ENCODE measurements at places on chromosomes 12 and 14. TPM values are rescaled to one million over a fixed set of nuclear protein-coding genes. Genes with fewer than 3 reads are reported as not detected.

The OAS2 gene
- 20.3 TPM for total RNA-seq

The FAM186B gene
- 0.34 TPM for total RNA-seq

The KLRC3 gene
- not detected for total RNA-seq

The KLHL33 gene
- 0.22 TPM for total RNA-seq

The TRMT5 gene
- 7.0 TPM for total RNA-seq

The ADAMTS20 gene
- not detected for total RNA-seq

The CSRP2 gene
- total RNA-seq = 24.0 TPM

The ACOT4 gene
- 4.6 TPM for total RNA-seq

The LYSET gene
- 15.0 TPM for total RNA-seq

The MANSC1 gene
- total RNA-seq = 25.2 TPM

The GALNT16 gene
- total RNA-seq = 0.59 TPM

The PPM1H gene
- 4.7 TPM for total RNA-seq

The LIN7A gene
- 14.9 TPM for total RNA-seq

The AVPR1A gene
- total RNA-seq = 1.7 TPM

The TC2N gene
- 82.5 TPM for total RNA-seq

The GPRC5D gene
- not detected for total RNA-seq

The ASB2 gene
- total RNA-seq = 2.2 TPM

The CDH24 gene
- 3.0 TPM for total RNA-seq

Measured in upper lobe of left lung (tissue), 6 donors.